ENCODE measurements at places on chromosomes 3 and 15.

DNA sequence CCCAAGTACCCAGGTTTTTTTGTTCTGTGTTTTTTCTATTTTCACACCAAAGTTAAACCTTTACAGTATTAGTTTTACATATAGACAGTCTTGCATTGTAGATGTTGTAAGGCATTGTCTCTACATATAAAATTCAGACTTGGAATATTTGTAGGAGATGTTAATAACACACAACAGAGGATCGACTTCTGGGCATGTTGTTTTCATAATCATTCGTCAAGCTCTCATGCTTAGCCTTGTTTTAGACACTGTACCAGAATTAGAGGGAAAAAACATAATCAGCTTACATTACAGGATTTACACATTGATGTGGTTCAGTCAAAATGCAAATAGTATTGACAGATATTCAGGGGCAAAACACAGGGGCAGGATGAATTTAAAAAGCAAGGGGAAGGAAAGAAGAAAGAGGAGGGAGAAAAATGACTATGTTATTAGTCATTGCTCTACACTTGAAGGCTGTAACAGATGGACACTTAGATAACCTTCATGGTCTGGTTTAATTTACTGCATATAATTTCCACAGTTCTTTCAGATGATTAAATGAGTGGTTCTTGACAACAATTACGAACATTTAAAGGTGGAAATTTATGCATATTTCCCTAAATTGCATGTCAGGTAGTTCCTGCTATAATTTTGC, 7.5 kb downstream of the CMSS1 start:
- DNase-seq: no peak

DNA sequence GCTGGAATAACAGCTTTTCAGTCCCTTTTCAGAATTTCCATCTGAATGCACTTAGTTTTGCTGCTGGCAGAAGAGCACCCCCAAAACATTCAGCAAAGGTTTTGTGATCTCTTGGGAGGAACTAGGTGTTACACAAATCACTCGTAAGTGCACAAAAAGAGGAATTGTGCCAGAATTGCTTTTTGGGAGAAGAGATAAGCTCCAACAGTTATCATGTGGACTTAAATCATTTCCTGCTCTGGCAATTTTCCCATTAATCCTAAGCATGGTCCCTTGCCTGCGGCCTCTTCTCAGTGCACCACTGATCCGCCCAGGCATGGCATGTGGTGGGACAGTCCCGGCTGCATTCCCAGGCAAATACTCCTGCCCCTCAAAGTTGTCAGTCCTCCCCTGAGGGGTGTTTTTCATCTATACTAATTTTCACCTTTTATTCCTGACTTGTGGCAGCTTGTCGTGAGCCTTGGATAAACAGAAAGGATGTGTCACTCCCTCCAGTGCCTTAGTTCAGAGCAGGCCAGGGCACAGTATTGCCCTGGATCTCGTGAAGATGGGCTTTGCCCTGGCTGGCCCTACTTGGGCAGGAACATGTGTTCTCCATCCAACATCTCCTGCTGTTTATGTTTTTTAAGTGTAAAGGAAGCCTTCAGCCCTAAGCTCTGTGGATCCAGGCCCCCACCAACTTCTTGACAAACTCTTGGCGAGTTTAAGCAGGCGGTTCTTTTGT, 44.6 kb upstream of the VILL start:
- no peak for DNase-seq

DNA sequence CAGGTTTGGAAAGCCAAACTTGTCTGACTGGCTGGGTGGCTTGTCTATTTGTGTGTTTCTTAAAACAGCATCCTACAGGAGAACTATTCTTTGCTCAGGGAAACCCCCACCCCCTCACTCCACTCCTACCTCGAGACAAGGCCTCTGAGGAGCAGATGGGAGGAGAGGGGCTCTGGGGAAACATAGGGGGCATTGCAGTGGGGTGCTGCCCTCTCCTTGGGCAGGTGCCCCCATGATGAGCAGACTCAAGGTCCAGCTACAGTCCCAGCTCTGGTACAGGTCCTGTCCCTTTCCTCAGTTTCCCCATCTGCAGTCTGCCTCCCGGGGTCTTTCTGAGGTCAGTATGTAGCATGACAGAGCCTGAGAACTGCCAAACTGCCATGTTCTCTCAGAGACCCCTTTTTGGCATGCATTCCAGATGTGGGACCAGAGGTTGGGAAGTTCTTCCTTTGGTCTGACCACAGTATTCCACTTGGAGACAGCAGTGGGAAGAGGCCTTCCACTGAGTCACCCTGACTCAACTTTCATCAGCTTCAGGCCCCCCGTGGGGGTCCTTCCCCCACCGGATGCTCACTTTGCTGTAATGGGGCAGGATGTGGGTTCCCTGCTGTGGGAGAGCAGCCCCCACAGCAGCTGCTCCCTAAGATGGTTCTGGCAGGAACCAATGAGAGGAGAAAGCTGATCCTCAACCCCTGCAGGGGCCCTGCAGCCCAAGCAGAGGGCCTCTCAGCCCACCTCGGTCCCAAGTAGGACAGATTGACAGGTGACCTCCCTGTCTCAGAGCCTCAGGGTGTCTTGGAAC, 32.3 kb upstream of the CYP11A1 start:
- no peak for DNase-seq

- no peak for DNase-seq
These were observed 2.5 kb upstream of the PLCB2 start for GRCh38 chr15:40310001-40310959.

GRCh38 chr15:98763179-98763578, 114.8 kb downstream of the IGF1R start:
- no peak for DNase-seq

GRCh38 chr3:17982211-17982880, 239.9 kb upstream of the TBC1D5 start:
- DNase-seq: no peak

All from activated CD8-positive, alpha-beta memory T cell treated with anti-CD3 and anti-CD28 coated beads for 1 hour (primary cell).